ENCODE measurements at places on chromosomes 5 and 9.

GRCh38 chr9:69193685-69194032, 19.6 kb downstream of the TJP2 start:
- no peak for DNase-seq

DNA sequence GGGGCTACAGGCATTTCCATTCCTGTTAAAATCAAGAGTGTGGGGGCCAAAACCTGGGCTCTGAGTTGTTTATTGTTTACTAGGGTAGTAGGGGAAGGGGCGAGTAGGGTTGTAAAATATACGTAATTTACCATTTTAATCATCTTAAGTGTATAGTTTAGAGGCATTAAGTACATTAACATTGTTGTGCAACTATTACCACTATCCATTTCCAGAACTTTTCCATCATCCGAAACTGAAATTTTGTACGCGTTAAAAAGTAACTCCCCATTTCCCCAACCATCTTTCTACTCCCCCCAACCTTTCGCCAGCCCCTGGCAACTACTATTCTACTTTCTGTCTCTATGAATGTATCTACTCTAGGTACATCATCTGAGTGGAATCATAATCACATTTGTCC, 3.6 kb upstream of the FOXD1 start:
- no peak for DNase-seq

DNA sequence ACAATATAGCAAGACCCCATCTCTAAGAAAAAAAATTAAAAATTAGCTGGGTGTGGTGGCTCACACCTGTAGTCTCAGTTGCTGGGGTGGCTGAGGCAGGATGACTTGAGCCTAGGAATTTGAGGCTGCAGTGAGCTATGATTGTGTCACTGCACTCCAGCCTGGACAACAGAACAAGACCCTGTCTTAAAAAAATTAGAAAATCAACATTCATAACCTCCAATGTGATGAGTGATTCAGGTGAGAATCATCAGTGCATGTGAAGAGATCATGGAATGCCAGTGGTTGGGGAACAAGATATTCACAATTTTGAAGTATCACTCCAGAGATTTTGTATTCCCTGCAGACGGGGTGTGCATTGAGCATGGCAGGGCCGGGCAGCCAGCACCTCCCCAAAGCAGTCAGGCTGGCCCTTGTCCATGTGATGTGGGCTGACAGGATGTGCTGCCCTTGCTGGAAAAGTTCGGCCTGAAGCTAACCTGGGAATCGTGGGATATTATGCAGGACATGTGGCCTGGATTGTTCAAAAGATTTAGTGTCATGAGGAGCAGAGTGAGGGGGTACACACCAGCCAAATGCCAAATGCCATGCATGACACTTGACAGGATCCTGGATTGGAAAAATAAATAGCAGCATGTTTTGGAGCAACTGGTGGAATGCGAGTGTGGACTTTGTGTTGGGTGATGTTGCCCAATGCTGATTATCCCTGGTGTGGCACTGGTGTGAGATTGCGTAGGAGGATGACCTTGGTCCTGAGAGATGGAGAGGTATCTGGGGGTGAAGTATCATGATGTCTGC, 189.0 kb downstream of the RGS3 start:
- no peak for DNase-seq

DNA sequence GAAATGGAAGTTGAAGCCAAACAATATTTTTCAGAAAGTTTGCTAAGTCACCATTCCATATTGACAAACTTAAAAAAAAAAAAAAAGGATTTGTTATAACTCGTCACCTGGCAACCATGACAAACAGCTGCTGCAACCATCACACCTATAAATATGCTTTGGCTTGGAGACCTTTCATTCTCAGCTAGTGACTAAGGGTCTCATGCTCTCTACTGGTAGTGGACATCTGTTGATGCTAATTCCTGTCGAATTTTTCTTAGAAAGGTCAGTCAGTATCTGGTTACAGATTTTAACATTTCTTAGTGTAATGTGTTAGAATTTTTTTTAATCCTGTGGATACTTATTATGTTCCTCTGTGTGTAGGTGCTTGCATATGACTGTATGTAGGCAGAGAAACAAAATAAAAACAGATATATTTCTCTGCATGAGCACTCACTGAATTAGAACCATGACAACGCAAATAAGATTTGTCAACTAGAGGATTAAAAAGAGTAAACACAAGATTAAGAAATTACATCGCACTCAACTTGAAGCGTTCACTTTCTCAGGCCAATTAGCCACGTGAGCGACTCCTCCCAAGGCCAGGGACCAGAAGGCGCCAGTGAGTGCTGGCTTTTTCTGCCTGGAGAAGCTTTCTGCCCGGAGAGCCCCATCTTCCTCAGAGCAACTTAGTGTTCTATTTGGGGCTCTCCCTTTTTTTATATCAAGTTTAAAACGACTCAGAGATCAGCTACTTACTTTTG, 27.0 kb upstream of the ZNF622 start:
- DNase-seq, result no peak

GRCh38 chr5:146624179-146624578, 108.2 kb upstream of the GPR151 start:
- DNase-seq, result no peak

GRCh38 chr5:80346055-80346454, 26.3 kb downstream of the SPZ1 start:
- peak; percentile 14 for DNase-seq

DNA sequence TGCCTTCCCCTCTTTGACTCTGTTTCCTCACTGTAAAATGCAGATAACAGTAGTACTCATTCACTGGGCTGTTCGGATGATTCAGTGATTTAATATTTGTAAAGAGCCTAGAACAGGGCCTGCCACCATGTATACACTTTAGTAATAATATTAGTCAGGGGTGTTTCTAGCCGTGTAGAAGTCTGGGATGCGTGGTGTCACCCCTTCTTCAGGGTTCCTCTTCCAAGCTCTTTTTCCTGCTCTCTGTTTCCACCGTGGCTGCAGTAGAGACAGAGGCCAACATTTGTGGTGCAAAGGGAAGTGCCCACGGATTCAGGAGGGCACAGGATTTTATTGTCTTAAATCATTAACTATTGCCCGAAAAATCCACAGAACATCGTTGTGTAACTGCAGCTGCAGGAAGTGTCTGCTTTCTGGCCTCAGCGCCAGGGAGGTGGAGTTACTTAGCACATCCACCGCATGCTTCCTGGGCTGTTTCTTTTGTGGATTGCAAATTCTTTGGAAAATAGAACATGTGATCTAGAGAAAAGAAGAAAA, 61.7 kb downstream of the TRIO start:
- no peak for DNase-seq

- DNase-seq, result no peak
Measured at GRCh38 chr9:8706531-8706930, 907.0 kb upstream of the DMAC1 start.

DNA sequence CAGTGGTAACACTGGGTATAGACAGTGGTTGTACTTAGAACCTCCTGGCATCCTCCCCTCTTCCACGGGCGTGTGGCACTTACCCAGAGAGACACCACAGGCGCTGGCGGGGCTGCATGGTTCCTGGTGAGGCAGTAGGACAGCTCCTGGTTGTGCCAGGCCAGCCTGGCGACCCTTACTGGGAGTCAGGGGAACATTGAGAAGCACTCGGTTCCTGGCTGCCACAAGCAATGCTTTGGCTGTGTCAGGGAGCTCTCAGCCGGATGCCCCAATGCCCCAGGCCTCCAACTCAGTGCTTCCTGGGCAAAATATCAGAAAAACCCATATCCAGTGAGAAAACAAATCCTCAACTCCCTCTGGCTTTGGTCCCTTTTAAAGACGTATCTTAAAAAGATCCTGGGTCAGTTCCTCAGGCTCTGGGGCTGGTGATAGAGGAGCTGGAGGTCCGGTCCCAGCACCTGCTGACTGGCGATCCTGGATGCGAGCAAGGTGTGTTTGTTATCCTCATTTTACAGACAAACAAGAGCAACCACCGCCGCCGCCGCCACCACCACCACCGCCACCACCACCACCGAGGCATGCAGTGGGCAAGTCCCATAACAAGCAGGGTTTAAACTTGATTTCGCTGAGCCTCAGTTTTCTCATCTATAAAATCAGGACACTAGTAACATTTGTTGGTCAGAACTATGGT, 4.2 kb downstream of the NKX2-5 start:
- DNase-seq, result no peak

DNA sequence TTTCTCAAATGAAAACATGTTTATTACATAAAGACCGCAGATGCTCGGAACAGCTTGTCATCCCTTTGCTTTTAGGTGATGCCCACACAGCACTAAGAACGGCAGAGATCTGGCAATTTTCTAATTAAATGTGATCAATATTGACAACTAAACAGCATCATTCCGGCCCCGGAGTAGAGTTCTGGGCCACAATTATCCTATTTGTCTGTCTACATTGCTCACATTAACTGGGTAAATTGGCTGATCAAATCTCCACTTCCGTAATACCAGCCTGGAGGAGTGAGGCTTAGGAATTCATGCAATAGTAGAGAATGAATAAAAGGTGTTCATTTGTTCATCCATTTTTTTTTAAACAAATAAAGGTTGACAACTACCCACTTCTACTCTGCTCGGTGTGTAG, 245.1 kb upstream of the C9orf72 start:
- no peak for DNase-seq

DNA sequence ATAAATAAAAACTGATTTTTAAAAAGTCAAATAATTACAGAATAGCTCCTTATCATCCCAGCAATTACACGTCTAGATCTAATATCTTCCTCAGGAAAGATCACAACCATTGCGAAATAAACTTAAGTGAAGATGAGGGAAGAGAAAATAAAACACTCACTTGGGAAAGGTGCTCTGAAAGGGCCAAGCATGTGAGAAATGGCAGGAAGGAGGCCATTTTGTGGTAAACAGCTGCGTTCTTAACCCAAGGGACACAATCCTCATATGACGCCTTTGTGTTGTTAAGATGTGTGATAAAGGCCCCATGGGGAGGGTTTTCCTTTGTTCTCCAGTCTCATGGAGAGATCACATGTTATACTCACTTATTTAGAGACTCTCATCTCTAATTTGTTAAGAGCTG, 32.5 kb downstream of the JAKMIP2 start:
- no peak for DNase-seq

GRCh38 chr5:80487444-80487828, 464 bp upstream of the FAM151B start:
- DNase-seq, result no peak

- no peak for DNase-seq
Measured at GRCh38 chr5:79640571-79641055, 28.4 kb downstream of the TENT2 start.

DNA sequence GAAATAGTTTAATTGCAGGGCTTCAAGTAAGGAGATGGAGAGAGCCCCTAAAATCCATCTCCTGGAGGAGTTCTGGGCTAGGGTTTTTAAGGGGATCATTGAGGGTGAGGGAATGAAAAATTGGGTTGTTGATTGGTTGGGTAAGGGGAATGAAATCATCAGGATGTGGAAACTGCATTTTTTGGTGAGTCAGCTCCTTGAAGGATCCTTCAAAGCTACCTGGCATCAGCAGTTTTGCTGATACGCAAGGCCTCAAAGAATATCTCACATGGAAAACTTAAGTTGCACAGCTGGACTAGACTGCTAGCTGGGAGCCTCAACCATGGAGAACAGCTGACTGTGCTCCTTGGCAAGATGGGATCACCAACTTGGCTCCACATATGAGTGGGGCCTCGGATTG, 136.7 kb downstream of the FGF10 start:
- no peak for DNase-seq

DNA sequence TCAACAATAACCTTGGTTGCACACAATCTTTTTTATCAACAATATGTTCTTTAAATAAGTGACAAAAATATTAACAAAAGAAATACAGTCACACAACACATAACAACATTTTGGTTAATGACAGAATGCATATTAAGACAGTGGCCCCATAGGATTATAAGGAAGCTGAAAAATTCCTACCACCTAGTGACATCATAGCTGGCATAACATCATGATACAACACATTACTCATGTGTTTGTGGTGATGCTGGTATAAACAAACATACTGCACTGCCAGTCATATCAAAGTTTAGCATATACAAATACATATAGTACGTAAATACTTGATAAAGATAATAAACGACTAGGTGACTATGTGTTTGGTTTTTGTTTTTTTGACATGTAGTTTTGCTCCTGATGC, 344.8 kb upstream of the POU5F2 start:
- DNase-seq, result no peak

GRCh38 chr9:79360387-79361347, 211.1 kb upstream of the TLE4 start:
- no peak for DNase-seq

DNA sequence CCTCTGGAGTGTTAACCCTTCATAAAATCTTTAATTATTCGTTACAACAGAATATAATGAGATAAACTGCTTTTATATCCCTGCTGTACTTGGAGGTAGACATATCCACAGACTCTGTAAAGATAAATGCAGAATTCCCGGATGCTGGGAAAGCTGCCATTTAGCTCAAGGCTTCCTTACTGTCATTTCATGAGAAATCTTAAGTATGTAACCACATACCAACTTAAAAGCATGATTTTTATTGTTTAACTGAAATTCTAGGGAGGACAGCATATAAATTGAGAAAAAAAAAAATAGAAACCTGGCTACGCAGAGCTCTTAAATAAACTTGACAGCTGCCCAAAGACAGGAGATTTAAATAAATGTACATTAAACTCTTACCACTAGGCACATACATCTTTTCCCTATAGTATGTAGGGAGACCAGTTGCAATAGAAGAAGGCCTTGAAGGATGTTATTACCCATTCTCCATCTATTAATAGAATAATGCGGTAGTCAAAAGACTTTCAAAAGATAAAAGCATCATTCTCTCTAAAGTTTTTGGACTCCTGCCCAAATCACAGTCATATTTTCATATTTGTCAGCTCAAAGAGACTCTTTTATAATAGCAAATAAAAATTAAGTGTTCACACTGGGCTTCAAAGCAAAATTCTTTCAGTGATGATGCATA, 373.8 kb downstream of the NDUFS4 start:
- DNase-seq, result no peak

DNA sequence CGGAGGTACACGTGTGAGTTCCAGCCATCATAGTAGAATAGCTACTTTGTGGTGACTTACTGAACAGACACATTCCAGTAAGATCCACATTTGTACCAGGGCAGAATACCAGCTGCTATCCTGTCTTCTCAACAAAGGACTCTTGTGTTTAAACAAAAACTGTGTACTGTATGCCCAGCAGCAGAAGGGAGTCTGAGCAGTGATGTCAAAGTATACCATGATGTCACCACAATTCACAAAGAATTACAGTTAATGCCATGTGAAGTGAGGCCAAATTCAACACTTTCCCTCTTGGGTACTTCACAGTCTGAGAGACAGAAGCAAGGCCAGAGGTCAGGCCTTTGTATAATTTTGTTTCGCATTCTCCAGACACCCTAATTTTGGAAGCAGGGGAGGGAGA, 137.0 kb downstream of the ADAMTSL1 start:
- no peak for DNase-seq

Data from T-helper 1 cell (primary cell).